ENCODE measurements at places on chromosomes 5 and 9.
A peak's percentile ranks its signal among the peaks of the same experiment; 100 is the strongest.

GRCh38 chr5:89573345-89573744, 690.4 kb upstream of the MEF2C start:
- no peaks in the 10 kb centered on the region for H3K27me3 ChIP-seq
- H3K36me3 ChIP-seq: no peaks in the 10 kb centered on the region
- H3K27ac ChIP-seq: no peak overlapping the region
- DNase-seq: no peak
- no peaks in the 10 kb centered on the region for H3K4me1 ChIP-seq
- no peak overlapping the region for H3K4me3 ChIP-seq

GRCh38 chr5:16446993-16447392, 18.6 kb downstream of the ZNF622 start:
- peaks cover 5% of the 10 kb centered on the region for H3K4me1 ChIP-seq
- no peak overlapping the region for H3K27ac ChIP-seq
- H3K4me3 ChIP-seq: no peak overlapping the region
- peaks cover 48% of the 10 kb centered on the region for H3K36me3 ChIP-seq
- H3K27me3 ChIP-seq: no peaks in the 10 kb centered on the region

- H3K27ac ChIP-seq: no peak overlapping the region
- H3K27me3 ChIP-seq: no peaks in the 10 kb centered on the region
- H3K36me3 ChIP-seq: peaks cover 7% of the 10 kb centered on the region
- no peaks in the 10 kb centered on the region for H3K4me1 ChIP-seq
- H3K4me3 ChIP-seq: no peak overlapping the region
Observed at GRCh38 chr9:137217276-137218211, 4.5 kb downstream of the RNF208 start.

DNA sequence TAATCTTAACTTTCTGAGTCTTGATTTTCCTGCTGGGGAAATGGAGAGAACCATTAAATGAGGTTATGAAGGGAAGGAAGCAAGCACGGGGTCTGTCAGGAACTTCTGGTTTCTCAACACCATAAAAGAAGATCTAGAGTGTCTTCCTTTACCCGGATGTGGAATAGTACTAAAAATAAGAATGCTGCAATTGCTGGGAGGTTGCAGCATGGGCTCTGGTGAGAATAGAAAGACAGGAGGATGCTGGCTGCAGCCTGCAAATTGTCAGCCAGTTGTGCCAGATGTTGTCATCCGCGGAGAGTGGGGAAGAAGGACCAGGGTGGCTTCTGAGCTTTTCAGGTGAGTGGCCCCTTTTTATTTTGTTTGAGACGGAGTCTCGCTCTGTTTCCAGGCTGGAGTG, 69.3 kb upstream of the STC2 start:
- no peaks in the 10 kb centered on the region for H3K36me3 ChIP-seq
- H3K4me3 ChIP-seq: no peak overlapping the region
- no peak overlapping the region for H3K27ac ChIP-seq
- H3K4me1 ChIP-seq: no peaks in the 10 kb centered on the region
- DNase-seq: no peak

DNA sequence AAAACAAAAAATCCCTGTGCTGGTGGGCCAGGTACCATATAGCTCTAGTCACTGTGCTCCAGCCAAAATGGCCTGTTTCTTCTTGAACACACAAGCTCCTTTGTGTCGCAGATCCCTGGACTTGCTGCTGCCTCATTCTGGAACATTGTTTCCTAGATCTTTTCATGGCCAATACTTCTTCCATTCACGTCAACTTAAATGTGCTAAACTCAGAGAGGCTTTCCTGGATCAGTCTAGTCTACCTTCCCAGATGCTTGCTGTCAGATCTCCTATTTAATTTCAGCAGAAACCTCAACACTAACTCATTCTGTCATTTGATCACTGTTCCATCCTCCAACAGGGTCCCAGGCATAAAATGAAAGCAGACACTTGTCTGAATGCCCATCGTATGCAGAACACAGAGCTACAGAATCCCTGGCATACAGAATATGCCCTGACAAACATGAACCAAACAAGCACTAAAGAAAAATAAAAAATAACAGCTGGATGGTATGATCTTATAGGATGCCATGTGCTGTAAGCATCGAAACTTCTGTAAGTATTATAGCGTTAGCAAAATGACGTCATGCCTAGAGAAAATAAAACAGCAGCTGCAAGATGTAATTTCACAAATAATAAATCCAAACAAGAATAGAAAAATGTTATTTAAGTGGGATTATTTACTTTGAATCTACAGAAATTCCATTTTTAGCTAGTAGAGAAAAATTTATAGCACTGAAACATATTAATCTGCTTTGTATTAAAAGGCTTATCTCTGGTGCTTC, 403.7 kb upstream of the DAP start:
- no peaks in the 10 kb centered on the region for H3K4me1 ChIP-seq
- H3K27me3 ChIP-seq: no peaks in the 10 kb centered on the region
- H3K27ac ChIP-seq: no peak overlapping the region

GRCh38 chr5:107602896-107603295, 67.8 kb downstream of the EFNA5 start:
- H3K4me3 ChIP-seq: no peak overlapping the region
- no peak overlapping the region for H3K27ac ChIP-seq
- H3K36me3 ChIP-seq: peaks cover 1% of the 10 kb centered on the region
- peaks cover 6% of the 10 kb centered on the region for H3K4me1 ChIP-seq
- peaks cover 36% of the 10 kb centered on the region for H3K27me3 ChIP-seq
- no peak for DNase-seq

DNA sequence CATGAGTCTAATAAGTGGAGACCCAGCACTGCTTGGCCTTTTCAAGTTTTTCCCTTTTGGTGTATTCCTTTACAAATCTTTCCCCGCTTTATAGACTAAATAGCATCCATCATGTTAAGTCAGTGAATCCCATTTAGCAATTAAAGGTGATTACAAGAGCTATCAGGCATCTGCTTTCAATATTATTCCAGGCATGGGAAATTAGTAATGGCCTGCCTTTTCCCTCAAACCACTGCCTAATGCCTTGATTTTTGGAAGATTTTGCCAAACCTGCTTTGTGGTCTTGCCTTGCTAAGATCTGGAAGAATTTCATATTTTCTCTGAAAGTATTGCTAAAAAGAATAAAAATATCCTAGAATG, 102.8 kb upstream of the GNA14 start:
- H3K4me1 ChIP-seq: peaks cover 8% of the 10 kb centered on the region
- no peak overlapping the region for H3K4me3 ChIP-seq
- DNase-seq: no peak
- H3K27ac ChIP-seq: no peak overlapping the region
- peaks cover 3% of the 10 kb centered on the region for H3K36me3 ChIP-seq

- no peak overlapping the region for H3K4me3 ChIP-seq
- no peaks in the 10 kb centered on the region for H3K4me1 ChIP-seq
Observed at GRCh38 chr5:2542026-2542425, 209.5 kb downstream of the IRX2 start.

- H3K27me3 ChIP-seq: peaks cover 28% of the 10 kb centered on the region
- peak overlapping the region; percentile 68 for H3K27ac ChIP-seq
- no peak for DNase-seq
- H3K4me1 ChIP-seq: peaks cover 7% of the 10 kb centered on the region
Observed at GRCh38 chr9:129175515-129175824, 2.6 kb downstream of the IER5L start.

DNA sequence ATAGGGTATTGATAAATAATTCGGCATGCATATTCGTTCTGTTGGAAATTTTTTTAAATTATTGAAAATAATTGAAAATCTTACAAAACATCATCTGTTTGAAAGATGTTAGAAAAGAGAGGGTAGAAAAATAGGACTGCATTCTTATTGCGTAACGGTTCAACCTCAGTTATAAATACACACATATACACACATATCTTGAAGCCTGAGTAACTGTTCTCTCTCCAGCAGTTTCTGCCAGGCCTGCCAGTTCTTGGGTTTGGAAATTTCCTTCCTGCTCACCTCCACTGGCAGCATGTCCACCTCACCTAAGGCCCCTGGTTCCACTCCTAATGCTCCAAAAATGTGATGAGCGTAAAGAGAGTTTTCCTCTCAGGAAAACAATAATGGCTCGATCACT, 9.1 kb downstream of the SPATA31E1 start:
- no peak for DNase-seq
- H3K4me3 ChIP-seq: no peak overlapping the region
- H3K36me3 ChIP-seq: no peaks in the 10 kb centered on the region
- H3K27ac ChIP-seq: no peak overlapping the region

DNA sequence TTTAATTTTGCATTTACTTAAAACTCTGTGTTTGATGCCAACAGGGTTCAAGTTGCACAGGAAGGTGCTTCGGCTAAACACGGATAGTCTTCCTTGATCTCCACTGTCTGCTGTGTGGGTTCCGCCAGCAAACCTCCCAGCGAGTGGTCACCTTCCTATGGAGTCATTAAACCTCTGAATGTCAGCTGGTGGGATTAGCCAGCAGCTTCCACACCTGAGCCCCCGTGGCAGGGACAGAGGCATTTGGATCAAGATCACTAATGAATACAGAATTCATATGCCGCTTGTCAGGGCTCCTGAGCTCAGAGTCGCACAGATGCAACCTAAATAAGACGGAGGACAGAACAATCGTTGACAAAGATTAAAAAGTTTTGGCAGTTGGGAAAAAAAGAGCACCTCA, 39.5 kb downstream of the PSMB7 start:
- no peaks in the 10 kb centered on the region for H3K27me3 ChIP-seq
- peaks cover 62% of the 10 kb centered on the region for H3K4me1 ChIP-seq

- DNase-seq: no peak
- no peaks in the 10 kb centered on the region for H3K36me3 ChIP-seq
- no peak overlapping the region for H3K4me3 ChIP-seq
- H3K4me1 ChIP-seq: no peaks in the 10 kb centered on the region
Observed at GRCh38 chr5:118687661-118688621, 300.4 kb downstream of the DTWD2 start.

GRCh38 chr9:106683454-106683853, 179.5 kb upstream of the ZNF462 start:
- no peak for DNase-seq
- H3K27ac ChIP-seq: no peak overlapping the region
- no peaks in the 10 kb centered on the region for H3K27me3 ChIP-seq
- no peaks in the 10 kb centered on the region for H3K4me1 ChIP-seq

DNA sequence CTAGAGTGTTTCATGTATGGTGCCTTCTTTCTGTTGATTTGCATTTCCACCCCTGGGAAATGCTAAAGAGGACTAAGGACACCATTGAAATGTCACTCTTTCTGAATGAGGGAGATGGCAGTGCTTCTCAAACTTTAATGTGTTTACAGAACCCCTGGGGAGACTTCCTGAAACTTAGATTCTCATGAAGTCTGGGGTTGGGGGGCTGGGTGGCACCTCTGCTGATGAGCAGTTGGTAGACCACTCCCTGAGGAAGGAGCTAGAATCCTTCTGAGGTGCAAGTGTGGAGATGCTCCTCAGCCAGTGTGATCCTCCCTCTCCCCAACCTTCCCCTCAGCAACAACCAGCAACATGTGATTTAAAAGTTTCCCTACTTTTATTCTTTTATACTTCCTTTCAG, 546.8 kb downstream of the LRRC70 start:
- no peaks in the 10 kb centered on the region for H3K27me3 ChIP-seq
- no peak overlapping the region for H3K27ac ChIP-seq
- H3K36me3 ChIP-seq: no peaks in the 10 kb centered on the region

DNA sequence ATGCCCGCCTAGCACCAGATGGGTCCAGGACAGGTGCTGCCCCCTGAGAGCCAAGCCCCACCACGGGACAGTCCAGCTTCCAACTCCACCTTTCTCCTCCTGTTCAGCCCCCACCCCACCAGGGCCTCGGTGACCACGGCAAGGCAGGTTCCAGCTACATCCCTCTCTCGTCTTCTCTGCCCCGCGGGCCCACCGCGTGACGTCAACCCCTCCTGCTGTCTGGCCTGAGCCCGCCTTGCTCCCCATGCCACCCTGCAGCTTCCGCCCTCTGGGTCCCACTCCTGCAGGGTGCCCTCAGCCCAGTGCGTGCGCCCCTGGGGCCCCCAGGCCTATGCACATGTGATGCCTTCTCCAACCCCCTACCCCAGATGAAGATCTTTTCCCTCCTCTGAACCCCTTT, 6.8 kb downstream of the GFPT2 start:
- H3K4me1 ChIP-seq: no peaks in the 10 kb centered on the region
- peaks cover 1% of the 10 kb centered on the region for H3K36me3 ChIP-seq
- no peak overlapping the region for H3K4me3 ChIP-seq
- DNase-seq: no peak

DNA sequence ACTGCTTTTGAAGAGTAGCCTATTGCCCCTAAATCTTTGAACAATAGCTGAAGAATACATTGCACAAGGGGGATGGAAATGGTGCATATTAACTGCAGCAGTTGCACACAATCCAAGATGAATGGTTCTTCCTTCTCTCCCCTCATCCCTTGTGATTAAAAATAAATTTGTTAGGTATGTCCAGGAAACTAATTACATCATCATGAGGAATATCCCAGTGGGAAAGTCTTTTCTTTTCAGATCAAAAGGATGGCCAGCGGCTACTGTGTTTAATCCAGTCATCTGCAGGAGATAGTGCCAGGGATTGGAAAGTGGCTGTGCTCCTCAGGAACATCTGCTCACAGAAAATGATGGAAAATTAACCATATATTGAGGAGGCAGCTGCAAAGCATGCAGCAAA, 508.4 kb upstream of the SEMA6A start:
- H3K4me3 ChIP-seq: no peak overlapping the region
- no peaks in the 10 kb centered on the region for H3K36me3 ChIP-seq
- no peak overlapping the region for H3K27ac ChIP-seq

DNA sequence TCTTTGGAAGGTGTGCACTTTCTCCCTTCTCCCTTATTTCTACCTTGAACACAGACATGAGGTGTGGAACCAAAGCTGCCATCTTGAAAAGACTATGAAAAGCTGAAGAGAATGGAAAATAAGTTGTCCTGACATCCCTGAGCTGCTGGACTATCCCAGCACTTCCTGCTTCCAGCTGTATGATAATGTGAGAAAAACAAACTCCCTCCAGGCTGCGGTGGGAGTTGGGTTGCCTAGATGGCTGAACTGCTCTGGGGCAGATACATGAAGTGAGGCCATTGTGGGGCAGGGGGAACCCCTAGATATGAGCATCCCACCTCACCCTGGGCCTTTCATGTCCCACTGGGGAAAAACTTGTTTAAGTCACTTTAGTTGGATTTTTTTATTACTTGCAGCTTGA, 82.4 kb downstream of the BOD1 start:
- H3K27me3 ChIP-seq: peaks cover 41% of the 10 kb centered on the region
- no peaks in the 10 kb centered on the region for H3K36me3 ChIP-seq
- no peak for DNase-seq
- H3K4me1 ChIP-seq: no peaks in the 10 kb centered on the region

DNA sequence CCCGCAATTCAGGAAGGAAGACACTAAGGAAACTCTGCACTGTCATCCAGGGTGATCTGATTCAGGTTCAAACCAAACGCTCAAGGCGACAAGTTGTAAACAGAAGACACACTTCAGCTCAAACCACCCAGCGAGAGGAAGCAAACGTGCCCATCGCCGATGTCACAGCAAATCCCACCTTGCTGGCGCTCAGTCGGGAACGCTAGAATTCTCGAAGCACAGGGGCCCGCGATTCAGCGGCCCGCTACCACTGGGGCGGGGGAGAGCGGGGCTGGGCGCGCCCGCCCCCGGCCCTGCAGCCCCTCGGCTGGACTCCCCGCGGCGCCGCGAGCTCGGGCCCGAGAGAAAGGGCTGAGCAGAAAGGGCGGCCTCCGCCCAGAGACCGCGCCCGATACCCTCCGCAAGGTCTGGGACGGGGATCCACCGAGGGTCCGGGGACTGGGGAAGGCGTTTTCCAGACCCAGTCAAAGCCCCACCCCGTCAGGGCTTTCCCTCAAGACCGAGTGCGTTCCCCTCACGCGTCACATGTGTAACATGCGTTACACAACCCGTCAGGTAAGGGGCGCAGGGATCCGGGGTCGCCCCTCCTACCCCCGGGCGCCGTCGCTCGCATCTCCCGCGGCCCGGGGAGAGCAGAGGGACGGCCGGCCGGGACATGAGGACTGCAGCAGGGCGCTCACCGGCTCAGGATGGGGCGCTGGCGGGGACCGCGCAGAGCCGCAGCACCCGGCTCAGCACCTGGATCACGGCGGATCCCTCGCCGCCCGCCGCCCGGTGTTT, 469 bp downstream of the AGTPBP1 start:
- H3K27ac ChIP-seq: peak overlapping the region; percentile 90
- H3K27me3 ChIP-seq: no peaks in the 10 kb centered on the region
- peak overlapping the region; percentile 90 for H3K4me3 ChIP-seq
- H3K36me3 ChIP-seq: peaks cover 10% of the 10 kb centered on the region
- peak; percentile 58 for DNase-seq
